Activated naive CD4-positive, alpha-beta T cell treated with anti-CD3 and anti-CD28 coated beads, Interleukin-2, amount 50 U/mL, for 72 hours (primary cell): ENCODE measurements at places on chromosomes 6 and 20. TPM values are rescaled to one million over a fixed set of nuclear protein-coding genes. Genes with fewer than 3 reads are reported as not detected.

CFAP206 gene
- total RNA-seq, result not detected

CRISP2 gene
- total RNA-seq, result not detected

MMP24 gene
- not detected for total RNA-seq

CEP162 gene
- 4.9 TPM for total RNA-seq

SLC22A23 gene
- 0.27 TPM for total RNA-seq

LPA gene
- not detected for total RNA-seq

CRISP3 gene
- total RNA-seq, result not detected

DNMT3B gene
- 2.2 TPM for total RNA-seq

RAB22A gene
- total RNA-seq, result 11.8 TPM

SLC2A10 gene
- not detected for total RNA-seq

FAM83D gene
- total RNA-seq, result 18.4 TPM

COL9A3 gene
- total RNA-seq, result not detected

SPATA2 gene
- total RNA-seq, result 7.9 TPM

TCF15 gene
- 0.41 TPM for total RNA-seq

C6orf15 gene
- not detected for total RNA-seq

RNF182 gene
- not detected for total RNA-seq

ERVFRD-1 gene
- not detected for total RNA-seq

CST7 gene
- 29.8 TPM for total RNA-seq

RAD21L1 gene
- total RNA-seq, result 0.25 TPM

CCR6 gene
- total RNA-seq, result not detected

BPI gene
- total RNA-seq, result not detected

SSTR4 gene
- not detected for total RNA-seq

OTOR gene
- not detected for total RNA-seq

PGC gene
- not detected for total RNA-seq

RIOK1 gene
- 35.8 TPM for total RNA-seq

PTGIS gene
- total RNA-seq, result 1.0 TPM

MROH8 gene
- 3.3 TPM for total RNA-seq

LGSN gene
- total RNA-seq, result not detected

COL21A1 gene
- total RNA-seq, result not detected

SLC32A1 gene
- total RNA-seq, result not detected

PSORS1C2 gene
- not detected for total RNA-seq

TOX2 gene
- 3.6 TPM for total RNA-seq

ZSCAN23 gene
- total RNA-seq, result 2.4 TPM

PRICKLE4 gene
- total RNA-seq, result not detected

HEY2 gene
- not detected for total RNA-seq

CCN5 gene
- total RNA-seq, result not detected

MOG gene
- not detected for total RNA-seq

WFDC5 gene
- total RNA-seq, result not detected

ASXL1 gene
- 195 TPM for total RNA-seq
